ENCODE measurements at places on chromosomes 11 and 22.
A peak's percentile ranks its signal among the peaks of the same experiment; 100 is the strongest.

DNA sequence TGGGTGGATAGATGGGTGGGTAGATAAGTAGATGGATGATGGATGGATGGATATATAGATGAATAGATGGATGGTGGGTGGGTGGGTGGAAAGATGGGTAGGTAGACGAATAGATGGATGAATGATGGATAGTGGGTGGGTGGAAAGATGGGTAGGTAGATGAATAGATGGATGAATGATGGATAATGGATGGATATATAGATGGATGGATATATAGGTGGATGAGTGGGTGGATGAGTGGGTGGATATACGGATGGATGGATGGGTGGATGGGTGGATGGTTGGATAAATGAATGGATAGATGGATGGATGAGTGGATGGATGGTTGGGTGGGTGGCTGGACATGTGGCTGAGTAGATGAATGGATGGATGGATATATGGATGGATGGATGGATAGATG, 53.1 kb upstream of the THY1 start:
- DNase-seq, result no peak

DNA sequence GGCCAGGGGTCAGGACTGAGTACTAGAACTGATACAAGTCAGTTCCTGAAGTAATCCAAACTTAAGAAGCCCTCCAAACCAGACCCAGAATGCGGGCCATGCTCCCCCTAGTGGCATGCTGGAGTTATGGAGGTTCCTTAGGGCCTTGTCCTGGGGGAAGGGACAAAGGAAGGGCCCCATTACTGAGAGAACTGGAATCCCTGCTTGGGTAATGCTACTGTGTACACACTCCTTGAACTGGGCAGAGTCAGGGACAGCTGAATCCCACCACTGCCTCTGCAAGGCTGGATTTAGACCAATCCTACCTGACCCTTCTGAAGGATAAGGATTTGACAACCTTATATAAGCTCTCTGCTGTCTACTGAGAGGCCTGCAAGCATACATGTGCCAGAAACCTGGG, 97.3 kb upstream of the AKIP1 start:
- DNase-seq, result peak; percentile 66

GRCh38 chr22:49502126-49502826, 325.4 kb downstream of the BRD1 start:
- DNase-seq, result no peak

GRCh38 chr11:102685754-102686153, 19.8 kb downstream of the MMP27 start:
- DNase-seq, result no peak

DNA sequence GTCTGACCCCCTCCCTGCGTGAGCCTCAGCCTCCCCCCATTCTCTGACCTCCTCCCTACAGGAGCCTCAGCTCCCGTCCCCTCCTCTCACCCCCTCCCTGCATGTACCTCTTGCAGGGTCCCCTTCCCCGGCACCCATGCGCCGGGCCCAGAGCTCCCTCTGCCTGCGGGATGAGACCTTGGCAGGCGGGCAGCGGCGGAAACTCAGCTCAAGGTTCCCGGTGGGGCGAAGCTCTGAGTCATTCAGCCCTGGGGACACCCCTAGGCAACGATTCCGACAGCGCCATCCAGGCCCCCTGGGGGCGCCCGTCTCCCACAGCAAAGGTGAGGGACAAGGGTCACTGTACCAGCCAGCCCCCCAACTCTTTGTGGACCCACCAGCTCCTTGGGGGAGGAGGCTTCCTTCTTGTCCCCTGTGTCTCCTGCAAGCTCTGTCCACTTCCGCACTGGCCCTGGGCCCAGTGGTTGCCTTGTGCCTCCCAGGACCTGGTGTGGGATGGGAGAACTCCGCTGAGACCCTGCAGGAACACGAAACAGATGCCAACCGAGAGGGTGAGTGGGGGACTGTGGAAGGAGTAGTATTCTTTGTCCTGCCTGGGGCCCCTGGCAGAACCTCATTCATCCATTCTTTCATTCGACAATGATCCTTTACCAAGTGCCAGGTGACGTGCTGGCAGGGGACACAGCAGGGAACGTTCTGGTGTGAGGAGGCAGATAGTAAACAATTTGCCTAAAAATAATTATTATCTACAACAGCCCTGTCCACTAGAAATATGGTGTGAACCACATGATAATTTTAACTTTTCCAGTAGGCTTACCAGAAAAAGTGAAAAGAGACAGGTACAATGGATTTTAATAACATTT, 3.7 kb upstream of the RPS6KA4 start:
- no peak for DNase-seq

- no peak for DNase-seq
Observed at GRCh38 chr22:40982482-40983385, 31.6 kb downstream of the RBX1 start.

- no peak for DNase-seq
Observed at GRCh38 chr11:4496557-4497248, 14.3 kb downstream of the OR52K1 start.

DNA sequence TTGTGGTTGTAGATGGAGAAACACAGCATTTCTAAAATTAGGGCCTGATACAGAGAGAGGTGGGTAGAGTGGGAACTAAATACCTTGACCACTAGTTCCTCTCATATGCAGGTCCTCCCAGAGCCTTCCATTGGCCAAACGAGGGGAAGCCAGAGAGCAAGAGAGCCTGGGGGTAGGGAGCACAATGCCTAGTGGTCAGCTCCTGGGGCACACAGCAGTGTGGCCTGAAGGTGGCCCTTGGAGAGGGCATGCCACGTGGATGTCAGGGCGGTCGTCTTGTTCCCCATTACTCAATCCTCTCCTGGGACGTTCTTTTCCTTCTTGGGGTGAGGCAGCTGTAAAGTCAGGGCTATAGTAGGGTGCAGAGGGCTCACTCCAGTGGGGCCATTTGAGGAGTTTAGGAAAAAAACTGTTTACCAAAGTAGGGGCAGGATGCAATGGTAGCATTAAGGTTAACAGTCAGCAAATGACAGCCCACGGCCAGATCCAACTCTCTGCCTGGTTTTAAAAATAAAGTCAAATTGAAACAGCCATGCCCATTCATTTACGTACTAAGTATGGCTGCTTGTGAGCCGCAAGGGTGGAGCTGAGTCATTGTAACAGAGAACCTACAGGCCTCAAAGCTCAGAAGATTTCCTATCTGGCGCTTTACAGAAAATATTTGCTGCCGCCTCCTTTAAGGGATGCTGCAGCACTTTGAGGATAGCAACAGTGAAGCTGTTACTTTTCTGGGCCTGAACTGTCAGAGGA, 7.6 kb downstream of the MYO18B start:
- DNase-seq, result no peak

DNA sequence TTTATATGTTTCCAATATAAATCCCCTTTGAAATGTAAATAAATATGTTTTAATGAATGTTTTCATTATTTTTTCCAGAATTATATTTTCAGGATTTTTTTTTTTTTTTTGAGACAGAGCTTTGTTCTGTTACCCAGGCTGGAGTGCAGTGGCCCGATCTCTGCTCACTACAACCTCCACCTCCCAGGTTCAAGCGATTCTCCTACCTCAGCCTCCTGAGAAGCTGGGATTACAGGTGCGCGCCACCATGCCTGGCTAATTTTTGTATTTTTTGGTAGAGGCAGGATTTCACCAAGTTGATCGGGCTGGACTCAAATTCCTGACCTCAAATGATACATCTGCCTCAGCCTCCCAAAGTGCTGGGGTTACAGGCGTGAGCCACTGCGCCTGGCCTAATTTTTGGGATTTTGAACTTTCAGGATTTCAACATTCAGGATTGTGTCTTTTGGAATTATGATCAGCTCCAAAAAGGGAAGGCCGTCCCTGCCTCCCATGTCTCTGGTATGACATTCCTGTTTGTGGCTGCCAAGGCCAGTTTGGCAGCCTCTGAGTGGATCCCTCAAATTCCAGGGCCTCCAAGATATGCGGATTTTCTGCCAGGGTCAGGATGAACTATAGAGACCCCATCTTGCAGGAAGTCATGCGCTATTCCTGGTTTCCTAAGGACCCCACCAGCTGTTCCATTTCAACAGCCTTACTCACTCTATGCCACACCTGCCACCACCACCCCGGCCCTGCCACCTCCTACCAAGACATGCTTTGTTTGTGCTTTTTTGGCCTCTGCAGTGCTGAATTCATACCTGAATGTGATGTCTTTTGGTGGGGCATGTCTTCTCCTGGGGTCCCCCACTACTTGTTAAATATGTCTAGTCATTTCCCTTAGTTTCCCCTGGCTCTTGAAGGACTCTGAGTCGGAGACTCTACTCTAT, 21.9 kb upstream of the TMPRSS4 start:
- no peak for DNase-seq

- DNase-seq, result peak; percentile 85
Observed at GRCh38 chr11:12680246-12680939, 6.2 kb downstream of the TEAD1 start.

- DNase-seq, result peak; percentile 12
Observed at GRCh38 chr11:43124272-43124935, 187.4 kb upstream of the API5 start.

GRCh38 chr11:17588721-17589120, 41.7 kb downstream of the OTOG start:
- DNase-seq, result no peak

Measured in retina (tissue), 1 donor.